Activated T-helper 1 cell treated with anti-CD3 and anti-CD28 coated beads, Interleukin-2, amount 50 U/mL, for 16 hours (primary cell): ENCODE measurements at places on chromosomes 12 and 14.

GRCh38 chr14:91996948-91997371, 42.9 kb downstream of the TRIP11 start:
- DNase-seq = no peak

DNA sequence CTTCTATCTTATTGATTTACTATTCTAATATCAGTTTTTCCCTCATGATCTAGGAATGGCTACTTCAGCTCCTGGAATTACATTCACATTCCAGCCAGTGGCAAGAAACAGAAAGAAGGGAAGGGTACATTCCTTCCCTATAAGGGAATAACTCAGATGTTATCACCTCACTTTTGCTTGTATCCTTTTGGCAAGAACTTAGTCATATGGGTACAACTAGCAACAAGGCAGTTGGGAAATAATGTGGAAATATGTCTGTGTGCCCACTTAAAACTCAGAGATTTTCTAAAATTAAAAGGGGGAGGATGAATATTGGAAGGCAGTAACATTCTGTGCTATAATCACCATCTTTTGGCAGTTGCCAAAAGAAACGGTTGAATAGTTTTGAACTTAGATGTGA, 85.6 kb downstream of the MSRB3 start:
- DNase-seq = no peak

- DNase-seq = no peak
These were observed 11.1 kb upstream of the EPS8 start for GRCh38 chr12:15800278-15800677.

DNA sequence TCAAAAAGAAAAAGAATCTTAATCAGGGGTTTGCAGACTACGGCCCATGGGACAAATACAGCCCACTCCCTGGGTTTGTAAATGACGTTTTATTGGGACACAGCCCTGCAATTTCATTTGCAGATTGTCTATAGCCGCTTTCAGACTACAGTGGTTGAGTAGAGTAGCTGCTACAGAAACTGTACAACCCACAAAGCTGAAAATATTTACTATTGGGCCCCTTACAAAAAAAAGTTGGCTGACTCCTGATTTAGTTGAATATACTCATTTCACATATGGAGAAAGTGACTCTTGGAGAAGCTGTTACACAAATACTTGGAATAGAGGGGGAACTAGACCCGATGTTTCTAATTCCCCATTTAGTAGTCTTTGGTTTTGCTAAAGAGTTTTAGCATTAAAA, 162.5 kb upstream of the NOS1 start:
- no peak for DNase-seq

- no peak for DNase-seq
These were observed 59.6 kb downstream of the GNS start for GRCh38 chr12:64699504-64700115.

GRCh38 chr14:68401317-68401716, 391.6 kb downstream of the ZFP36L1 start:
- DNase-seq = no peak

- no peak for DNase-seq
These were observed 41.1 kb upstream of the CSRNP2 start for GRCh38 chr12:51124504-51124903.

GRCh38 chr12:51534216-51535074, 56.6 kb upstream of the SCN8A start:
- DNase-seq = no peak

DNA sequence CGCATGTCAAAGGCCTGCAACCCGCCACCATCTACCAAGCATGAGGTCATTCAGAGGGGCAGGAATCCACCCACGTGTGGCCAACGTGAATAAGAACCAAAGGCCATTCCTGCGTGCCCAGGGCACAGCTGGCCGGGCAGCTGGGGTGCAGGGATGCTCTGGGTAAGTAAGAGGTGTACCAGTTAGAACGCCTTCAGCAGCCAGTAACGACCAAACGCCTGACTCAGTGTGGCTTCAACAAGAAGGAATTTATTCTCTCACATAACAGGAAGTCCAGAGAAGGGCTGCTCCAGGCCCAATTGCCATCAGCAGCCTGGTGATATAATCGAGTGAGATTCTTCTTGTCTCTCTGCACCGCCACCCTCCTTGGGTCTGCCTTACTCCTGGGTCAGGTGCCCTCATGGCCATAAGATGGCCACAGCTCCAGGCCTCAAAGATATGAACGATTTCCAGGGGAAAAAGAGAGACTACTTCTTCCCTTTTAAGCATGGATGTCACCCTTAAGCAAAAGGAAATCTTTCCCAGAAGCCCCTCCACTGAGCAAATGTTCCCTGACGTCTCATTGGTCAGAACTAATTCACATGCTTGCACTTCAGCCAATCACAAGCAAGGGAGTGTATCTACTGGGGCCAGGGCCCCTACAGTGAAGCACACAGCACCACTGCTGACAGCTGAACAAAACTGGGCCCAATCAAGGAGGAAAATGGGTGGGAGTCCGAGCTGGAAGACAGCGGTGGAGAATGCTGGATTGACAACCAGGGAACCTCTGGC, 7.3 kb downstream of the TTC7B start:
- no peak for DNase-seq

GRCh38 chr14:106200541-106201315, 674.3 kb downstream of the TMEM121 start:
- no peak for DNase-seq

- DNase-seq = no peak
These were observed 166.0 kb downstream of the FOXN3 start for GRCh38 chr14:89251061-89251460.

GRCh38 chr12:3959799-3960560, 86.8 kb upstream of the PARP11 start:
- no peak for DNase-seq

GRCh38 chr12:66901138-66901932, 222.5 kb upstream of the GRIP1 start:
- no peak for DNase-seq

DNA sequence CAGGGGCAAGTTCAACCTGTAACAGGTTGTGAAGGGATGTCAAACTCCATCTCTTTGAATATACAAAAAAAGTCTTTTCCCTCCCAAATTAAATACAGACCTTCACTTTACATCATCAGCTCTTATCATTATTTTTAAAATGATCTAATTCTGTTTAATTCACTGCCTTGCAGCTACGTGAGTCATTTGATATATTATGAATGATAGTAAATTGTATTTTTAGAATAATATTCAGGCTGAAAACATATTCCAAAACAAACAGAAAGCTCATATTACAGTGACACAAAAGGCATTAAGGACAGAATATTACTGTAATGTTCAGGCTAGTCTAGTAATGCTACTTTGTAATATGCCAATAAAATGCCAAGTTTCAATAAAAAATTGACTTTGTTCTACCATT, 53.3 kb downstream of the BCAT1 start:
- DNase-seq = no peak

- no peak for DNase-seq
These were observed 220.6 kb upstream of the HMGA2 start for GRCh38 chr12:65603438-65604351.

DNA sequence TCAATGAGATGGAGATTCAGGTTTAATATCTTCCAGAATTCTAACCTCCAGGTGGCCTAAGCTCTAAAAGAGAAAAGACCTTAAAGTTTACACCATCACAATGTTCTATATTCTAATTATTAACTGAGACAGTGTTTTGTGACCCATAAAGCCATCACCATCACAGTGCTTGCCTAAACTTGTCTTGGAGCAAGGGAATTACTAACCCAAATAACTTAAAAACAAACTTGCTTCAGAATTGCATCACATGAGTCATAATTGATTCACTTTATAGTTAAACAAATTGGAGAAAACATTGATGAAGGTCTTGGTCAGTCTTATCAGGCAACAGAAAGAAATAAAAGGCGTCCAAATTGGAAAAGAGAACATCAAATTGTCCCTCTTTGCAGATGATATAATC, 54.5 kb upstream of the ALG10 start:
- no peak for DNase-seq

- no peak for DNase-seq
These were observed 57.0 kb upstream of the NID2 start for GRCh38 chr14:52125885-52126284.

- no peak for DNase-seq
These were observed 170.2 kb downstream of the ERC1 start for GRCh38 chr12:1161197-1161596.

GRCh38 chr12:3685830-3686229, 67.1 kb downstream of the CRACR2A start:
- no peak for DNase-seq

DNA sequence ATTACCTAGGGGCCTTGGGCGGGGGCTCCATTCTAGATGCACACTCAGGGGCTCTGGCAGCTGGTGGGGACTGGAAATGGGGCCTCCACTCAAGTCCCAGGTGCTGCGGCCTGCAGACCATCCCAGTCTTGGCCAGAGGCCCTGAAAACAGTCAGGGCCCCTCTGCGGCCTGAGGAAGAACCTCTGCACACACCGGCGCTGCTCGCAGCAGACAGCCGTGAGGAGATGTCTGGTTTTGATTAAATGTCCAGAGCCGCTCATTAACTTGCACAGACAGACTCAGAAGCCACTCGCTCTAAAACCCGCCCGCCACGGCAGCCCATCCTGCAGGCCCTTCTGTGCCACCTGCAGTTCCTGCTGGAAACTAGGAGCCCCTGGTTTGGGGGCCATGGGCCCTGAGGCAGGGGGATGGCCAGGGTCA, 36.4 kb upstream of the NCOR2 start:
- DNase-seq = no peak

- DNase-seq = no peak
These were observed 3.3 kb downstream of the FLRT2 start for GRCh38 chr14:85533023-85533860.

DNA sequence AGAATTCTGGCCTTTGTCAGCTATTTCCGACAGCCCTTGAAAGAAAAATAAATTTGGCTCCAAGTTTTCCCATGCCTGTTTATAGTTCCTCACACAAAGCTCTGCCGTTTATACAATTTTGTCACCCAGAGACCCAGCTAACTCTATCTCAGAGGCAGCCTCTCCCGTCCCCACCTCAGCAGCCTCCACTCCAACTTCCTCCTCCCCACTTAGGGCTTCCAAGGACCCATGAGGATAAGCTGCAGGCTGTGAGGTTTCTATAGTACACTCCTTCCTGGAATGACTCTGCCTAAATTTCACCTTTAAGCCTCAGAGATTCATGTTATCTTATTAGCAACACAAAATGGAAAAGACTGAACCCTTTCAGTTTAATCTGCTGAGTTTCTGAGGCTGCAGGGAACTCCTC, 71.8 kb downstream of the TTC9 start:
- DNase-seq = no peak

DNA sequence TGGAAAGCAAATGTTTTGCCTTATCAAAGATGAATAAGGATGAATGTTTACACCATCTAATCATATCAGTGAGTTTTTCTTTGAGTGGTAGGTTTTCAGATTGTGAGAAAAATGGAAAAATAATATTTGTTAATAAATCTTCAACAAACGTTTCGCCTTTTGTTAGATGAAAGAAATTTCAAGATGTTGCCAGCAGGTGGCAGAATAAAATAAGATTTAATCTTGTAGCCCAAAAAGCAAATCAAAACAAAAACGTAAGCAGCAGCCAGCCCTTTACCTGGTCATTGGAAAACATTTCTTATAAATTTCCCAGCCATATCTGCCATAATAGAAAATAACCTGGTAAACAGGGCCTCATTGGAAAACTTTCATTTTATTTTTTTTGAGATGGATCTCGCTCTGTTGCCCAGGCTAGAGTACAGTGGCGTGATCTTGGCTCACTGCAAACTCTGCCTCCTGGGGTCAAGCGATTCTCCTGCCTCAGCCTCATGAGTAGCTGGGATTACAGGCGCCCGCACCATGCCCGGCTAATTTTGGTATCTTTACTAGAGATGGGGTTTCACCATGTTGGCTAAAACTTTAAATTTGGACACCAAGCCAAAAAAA, 15.4 kb upstream of the TMEM120B start:
- no peak for DNase-seq

DNA sequence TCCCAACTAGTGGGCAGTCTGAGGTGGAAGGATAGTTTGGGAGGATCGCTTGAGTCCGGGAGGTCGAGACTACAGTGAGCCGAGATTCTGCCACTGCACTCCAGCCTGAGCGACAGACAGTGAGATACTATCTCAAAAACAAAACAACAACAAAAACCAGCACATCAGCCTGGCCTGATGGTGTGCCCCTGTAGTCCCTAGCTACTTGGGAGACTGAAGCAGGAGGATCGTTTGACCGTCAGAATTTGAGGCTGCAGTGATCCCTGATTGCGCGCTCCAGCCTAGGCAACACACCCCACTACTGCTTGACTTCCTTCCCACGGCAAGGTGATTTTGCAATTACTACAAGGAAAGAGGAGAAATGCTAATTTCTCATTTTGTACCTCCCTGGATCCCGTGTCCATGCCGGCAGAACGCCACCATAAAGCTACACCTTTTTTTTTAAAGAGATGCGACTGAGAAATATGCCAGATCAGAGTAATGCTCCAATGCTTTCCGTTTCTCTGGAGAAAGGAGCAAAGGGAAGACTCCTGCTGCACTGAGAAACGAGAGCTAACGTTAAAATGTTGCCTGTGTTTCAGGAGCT, 672 bp upstream of the SCFD1 start:
- DNase-seq = no peak

DNA sequence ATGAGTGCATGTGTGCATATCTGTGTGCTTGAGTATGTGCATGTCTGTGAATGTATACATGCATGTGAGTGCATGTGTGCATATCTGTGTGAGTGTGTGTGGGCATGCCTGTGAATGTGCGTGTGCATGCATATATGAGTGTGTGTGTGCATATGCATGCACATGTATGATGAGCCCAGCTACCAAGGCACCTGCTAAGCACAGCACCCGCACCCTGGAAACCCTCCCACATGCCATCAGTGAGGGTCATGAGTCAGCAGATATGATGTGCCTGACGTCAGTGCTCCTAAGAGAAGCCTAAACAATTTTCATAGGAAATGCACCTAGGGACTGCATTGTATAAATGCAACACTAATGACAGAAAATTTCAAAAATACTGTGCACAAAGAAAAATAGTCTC, 151.1 kb downstream of the KIF26A start:
- no peak for DNase-seq

- DNase-seq = no peak
These were observed 506 bp upstream of the NABP2 start for GRCh38 chr12:56223571-56224101.

- DNase-seq = no peak
These were observed 25.1 kb downstream of the NOC4L start for GRCh38 chr12:132169376-132169775.
